ENCODE measurements at places on chromosomes 2 and 18.

GRCh38 chr2:167388497-167388896 lies 500.2 kb downstream of the XIRP2 start:
- no peak for DNase-seq

GRCh38 chr2:46252891-46253659 lies 44.1 kb upstream of the EPAS1 start:
- no peak for DNase-seq

GRCh38 chr2:128691526-128691925 lies 372.9 kb upstream of the HS6ST1 start:
- no peak for DNase-seq

DNA sequence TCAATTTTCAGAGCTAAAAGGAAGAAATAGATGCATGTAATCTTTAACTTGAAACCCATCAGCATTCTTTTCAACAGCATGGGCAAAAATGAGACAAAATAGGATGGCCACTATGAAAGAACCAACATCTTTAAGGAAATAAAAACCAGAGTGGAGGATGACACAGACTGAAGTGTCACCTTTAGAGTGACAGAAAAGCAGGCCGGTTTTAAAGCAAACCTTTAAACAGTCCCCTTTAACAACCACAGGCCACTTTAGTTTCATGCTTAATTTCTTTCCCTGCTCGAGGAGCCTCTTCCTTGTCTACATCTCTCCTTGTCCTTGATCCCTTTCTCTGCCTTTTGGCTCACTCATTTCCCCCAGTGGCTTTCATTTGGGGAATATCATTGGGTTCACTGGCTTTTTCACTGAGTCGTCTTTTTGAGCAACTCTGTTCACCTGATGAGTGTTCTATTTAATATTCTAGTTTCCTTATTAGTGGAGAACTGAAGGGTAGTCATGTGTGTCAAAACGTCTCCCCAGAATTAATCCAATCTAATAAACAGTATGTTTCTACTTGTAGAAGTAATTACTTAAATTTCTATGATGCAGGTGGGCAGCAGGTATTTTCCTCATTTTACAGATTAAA lies 72.5 kb downstream of the DOCK10 start:
- DNase-seq: no peak

DNA sequence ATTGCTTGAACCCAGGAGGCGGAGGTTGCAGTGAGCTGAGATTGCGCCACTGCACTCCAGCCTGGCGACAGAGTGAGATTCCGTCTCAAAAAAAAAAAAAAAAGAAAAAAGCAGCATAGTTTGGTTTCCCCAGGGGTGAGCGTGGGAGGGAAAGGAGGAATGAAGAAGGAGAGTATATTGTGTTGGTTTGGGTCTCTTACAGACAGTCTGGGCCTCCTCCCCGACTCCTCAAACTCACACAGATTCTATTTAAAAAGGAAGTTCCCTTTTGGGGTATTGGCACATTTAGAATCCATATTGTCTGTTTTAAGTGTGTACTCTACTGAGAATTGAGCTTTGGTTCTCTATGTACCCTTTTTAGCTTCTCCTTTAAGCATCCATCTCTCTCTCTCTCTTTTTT lies 27.4 kb upstream of the SLC20A1 start:
- DNase-seq: no peak
